ENCODE measurements at places on chromosomes 12 and 14. TPM values are rescaled to one million over a fixed set of nuclear protein-coding genes. Genes with fewer than 3 reads are reported as not detected.

LALBA gene
- not detected for total RNA-seq

OR9K2 gene
- not detected for total RNA-seq

TRIM9 gene
- total RNA-seq: not detected

DBX2 gene
- total RNA-seq: not detected

TBC1D30 gene
- total RNA-seq: 4.0 TPM

RHEBL1 gene
- 0.24 TPM for total RNA-seq

KITLG gene
- 30.9 TPM for total RNA-seq

LRIG3 gene
- 97.8 TPM for total RNA-seq

OR6C2 gene
- total RNA-seq: not detected

RNASE7 gene
- total RNA-seq: 36.1 TPM

MYO1H gene
- total RNA-seq: not detected

TEP1 gene
- total RNA-seq: 15.6 TPM

PRICKLE1 gene
- total RNA-seq: 0.43 TPM

ALKBH2 gene
- 43.7 TPM for total RNA-seq

MANSC1 gene
- 0.24 TPM for total RNA-seq

AACS gene
- 50.4 TPM for total RNA-seq

NPFF gene
- not detected for total RNA-seq

IRAK3 gene
- 3.0 TPM for total RNA-seq

PGAM5 gene
- 96.1 TPM for total RNA-seq

TMEM63C gene
- 1.4 TPM for total RNA-seq

TSPAN11 gene
- total RNA-seq: under 0.01 TPM

GUCY2C gene
- total RNA-seq: not detected

MORN3 gene
- 0.21 TPM for total RNA-seq

TAPBPL gene
- 3.2 TPM for total RNA-seq

AMIGO2 gene
- total RNA-seq: 103 TPM

IL22 gene
- total RNA-seq: not detected

MYH7 gene
- under 0.01 TPM for total RNA-seq

HOXC5 gene
- not detected for total RNA-seq

TRMT61A gene
- total RNA-seq: 11.3 TPM

DACT1 gene
- not detected for total RNA-seq

STAB2 gene
- not detected for total RNA-seq

PLXNC1 gene
- total RNA-seq: 0.48 TPM

TMEM253 gene
- total RNA-seq: 0.24 TPM

TNFAIP2 gene
- total RNA-seq: 10.0 TPM

CLEC6A gene
- total RNA-seq: not detected

LBHD2 gene
- not detected for total RNA-seq

SLC5A8 gene
- total RNA-seq: not detected

ASB2 gene
- under 0.01 TPM for total RNA-seq

Data from tracheal epithelial cell (primary cell).